ENCODE measurements at places on chromosomes 2 and 18.

GRCh38 chr2:96739076-96739632, 710 bp downstream of the LMAN2L start:
- DNase-seq = no peak

DNA sequence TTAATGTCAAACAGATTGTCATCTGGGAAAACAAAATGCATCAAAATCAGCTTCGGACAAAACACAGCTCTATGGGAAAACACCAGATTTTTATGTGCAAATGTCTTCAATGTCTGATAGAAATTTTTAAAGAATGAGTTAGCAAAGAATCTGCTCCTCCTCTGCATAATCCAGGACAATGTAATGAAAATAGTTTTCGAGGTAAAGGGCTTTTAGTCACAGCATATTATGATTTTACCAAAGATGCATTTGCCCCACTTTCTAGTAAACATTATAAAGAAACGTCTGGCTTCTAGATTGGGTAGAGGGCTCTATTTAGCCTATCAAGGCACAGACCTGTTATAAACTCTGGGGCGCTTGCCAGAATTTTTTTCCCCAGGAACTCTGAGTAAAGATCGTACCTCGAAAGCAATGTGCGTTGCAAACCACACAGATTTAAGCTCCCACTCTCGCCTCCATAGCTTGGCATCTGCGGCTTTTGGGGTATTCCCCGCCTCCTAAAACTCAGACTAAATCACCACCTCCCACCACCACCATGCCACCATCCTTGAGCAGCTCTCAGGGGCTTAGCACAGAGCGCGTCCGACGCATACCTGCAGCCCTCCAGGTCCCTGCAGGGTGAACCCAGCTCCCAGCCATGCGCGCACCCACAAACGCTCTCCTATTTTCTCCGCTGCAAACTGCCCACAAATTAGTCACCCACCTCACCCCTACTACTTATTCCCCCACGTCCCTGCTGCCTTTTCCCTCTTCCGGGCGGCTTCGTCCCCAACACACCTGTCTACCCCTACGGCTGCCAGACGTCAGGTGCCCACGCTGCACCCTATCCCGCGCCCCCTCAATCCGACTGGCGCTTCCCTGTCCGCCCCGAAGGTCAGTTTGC, 829 bp downstream of the ACVR1C start:
- peak; percentile 44 for DNase-seq

DNA sequence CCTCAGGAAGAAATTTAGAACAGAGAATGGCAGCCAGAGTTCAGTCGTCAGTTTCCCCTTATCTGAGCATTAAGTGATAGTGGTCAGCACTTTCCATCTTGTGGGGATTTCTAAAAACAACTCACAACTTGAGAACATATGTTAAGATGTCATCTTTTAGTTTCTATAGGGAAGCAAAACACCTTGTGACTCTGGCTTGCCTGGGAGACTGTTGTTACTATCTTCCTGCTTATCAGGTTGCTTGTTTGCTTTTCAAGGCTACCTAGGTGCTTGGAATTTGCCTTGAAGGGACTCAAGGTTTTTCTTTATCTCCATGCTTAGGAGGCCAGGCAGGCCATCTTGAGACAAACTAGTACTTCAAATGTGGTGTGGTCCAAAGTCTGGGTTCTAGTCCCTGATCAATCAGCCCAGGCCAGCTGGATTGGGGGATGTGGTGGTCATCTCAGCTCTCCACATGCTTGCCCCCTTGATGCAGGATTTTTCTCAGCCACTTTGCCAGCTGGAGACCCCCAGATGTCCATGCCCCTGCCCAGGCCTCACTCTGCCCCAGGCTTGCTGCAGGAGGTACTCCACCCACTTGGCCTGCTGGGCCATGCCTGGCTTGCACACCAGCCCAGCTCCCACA, 125.9 kb downstream of the LYPD1 start:
- no peak for DNase-seq

DNA sequence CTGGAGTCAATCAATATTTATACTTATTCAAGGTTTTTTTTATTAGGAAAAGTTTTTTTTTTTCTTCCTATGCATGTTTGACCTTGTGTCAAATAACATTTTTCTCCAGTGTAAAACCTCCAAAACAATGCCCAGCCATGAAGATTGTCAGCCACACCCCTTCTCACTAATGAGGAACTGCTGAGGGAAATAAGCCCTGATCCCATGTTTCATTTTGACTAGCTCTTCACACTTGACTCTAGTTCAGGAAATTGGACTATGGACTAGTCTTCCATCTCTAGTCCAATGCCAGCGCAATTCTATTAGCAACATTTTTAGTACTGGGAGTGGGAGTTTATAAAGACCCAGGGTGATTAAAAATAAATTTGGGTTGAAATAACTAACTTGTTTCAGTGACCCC, 275.6 kb upstream of the CXCR4 start:
- no peak for DNase-seq

- no peak for DNase-seq
Observed at GRCh38 chr2:225290757-225291400, 108.6 kb upstream of the NYAP2 start.

GRCh38 chr2:75494137-75494769, 66.5 kb downstream of the EVA1A start:
- DNase-seq = peak; percentile 25

- no peak for DNase-seq
Observed at GRCh38 chr2:151553-152334, 105.4 kb upstream of the FAM110C start.

DNA sequence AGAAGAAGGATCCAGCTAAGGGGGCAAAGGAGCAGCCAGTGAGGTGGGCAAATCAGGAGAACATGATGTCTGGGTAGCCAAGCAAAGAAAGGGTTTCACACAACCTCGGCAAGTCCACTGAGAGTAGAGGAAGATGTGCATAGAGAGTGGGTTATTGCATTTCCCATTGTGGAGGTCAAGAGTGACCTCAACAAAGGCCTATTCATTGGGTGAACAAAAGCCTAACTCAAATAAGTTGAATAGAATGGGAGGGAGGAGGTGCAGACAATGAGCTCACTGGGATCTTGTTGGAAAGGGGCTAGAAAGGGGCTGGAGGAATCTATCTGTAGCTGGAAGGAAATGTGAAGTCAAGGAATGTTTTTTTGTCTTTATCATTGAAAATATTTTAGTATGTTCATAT, 14.0 kb upstream of the PDCL3 start:
- no peak for DNase-seq

DNA sequence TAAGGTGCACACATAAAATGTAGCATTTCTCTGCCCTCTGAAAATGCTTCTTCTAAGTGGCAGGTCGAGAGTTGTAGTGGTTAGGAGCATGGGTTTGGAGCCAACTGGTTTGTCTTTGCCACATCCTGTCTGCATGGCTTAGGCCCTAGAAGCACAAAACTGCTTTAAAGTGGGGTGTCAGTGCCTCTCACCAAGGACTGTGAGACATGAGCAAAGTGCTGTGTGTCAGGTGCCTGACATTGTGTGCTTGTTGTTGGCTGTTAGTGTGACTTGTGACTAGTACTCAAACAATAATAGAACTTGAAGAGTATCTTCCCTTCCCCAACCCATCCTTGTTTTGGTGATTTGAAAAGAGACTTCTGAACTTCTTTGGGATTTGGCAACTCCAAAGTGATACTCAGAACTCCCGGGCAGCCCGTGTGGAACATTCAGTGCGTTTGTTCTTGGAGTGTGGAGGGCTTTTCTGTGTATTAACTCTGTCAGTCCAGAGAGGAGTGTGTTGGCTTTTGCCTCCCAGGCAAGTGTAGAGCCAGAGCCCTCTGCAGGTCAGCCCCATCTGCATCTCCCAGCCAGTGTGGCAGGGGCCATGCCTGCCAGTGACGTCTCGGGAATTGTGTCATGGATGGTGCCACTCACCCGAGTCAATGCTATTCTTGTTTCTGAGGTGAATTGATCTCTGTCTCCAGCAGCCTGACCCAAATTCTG, 5.0 kb downstream of the MGAT5 start:
- no peak for DNase-seq
